ENCODE measurements at places on chromosomes 1 and 21.

DNA sequence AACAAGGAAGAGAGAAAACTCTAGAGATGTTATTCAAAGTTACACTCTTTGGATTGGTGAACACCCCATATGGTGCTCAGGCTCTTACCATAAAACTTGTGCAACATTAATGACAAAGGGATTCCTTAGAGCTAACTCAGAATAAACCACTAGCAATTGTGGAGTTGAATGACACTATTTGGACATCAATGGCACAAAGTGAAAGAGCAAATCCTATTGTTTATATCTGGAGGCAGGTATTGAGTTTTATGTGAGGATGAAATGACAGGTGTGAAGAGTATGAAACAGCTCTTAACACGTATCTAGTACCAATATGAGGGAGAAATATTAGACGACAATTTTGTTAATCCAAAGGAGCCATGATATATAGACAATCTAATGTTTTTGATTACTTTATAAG is 584.9 kb upstream of the PBX1 start:
- H3K36me3 ChIP-seq = no peaks in the 10 kb centered on the region
- H3K4me3 ChIP-seq = no peak overlapping the region
- H3K4me1 ChIP-seq = no peaks in the 10 kb centered on the region
- no peaks in the 10 kb centered on the region for H3K27me3 ChIP-seq

DNA sequence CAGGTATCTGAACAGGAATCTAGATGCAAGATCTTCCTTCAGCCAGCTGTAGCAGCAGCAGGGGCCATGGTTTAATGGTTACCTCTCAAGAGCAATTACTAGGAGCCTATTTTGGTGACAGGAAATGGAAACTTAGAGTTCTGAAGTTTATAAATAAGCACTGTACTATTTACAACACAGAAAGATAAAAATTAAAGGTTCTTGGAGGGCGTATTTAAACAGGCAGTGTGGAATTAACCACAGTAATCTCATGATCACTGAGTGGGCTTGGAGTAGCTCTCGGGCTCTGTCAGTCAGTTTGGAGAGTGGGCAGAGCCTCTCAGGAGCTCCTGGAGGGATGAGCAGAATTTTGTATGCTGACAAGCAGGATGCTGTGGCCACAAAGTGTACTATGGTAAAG is 10.2 kb upstream of the FCRL5 start:
- peak overlapping the region; percentile 85 for H3K4me3 ChIP-seq
- H3K4me1 ChIP-seq = peaks cover 46% of the 10 kb centered on the region
- no peak for DNase-seq
- H3K27me3 ChIP-seq = no peaks in the 10 kb centered on the region

GRCh38 chr1:175209493-175209921 is 16.9 kb upstream of the KIAA0040 start:
- peaks cover 29% of the 10 kb centered on the region for H3K4me1 ChIP-seq
- H3K4me3 ChIP-seq = peak overlapping the region; percentile 83
- peak overlapping the region; percentile 98 for H3K27ac ChIP-seq
- H3K36me3 ChIP-seq = no peaks in the 10 kb centered on the region

DNA sequence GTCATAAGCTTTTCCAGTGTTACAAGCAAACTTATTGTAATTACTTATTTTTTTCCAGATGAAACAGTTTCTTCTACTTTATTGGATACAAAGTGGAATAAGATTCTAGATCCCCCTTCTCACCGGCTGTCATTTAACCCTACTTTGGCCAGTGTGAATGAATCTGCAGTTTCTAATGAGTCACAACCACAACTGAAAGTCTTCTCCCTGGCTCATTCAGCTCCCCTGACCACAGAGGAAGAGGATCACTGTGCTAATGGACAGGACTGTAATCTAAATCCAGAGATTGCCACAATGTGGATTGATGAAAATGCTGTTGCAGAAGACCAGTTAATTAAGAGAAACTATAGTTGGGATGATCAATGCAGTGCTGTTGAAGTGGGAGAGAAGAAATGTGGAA is 95.5 kb downstream of the ZFYVE9 start:
- peaks cover 51% of the 10 kb centered on the region for H3K27me3 ChIP-seq
- H3K4me3 ChIP-seq = no peak overlapping the region
- H3K4me1 ChIP-seq = peaks cover 7% of the 10 kb centered on the region
- no peak overlapping the region for H3K27ac ChIP-seq
- no peak for DNase-seq
- H3K36me3 ChIP-seq = no peaks in the 10 kb centered on the region

GRCh38 chr1:119794876-119795240 is 16.4 kb downstream of the REG4 start:
- no peaks in the 10 kb centered on the region for H3K36me3 ChIP-seq
- H3K4me3 ChIP-seq = no peak overlapping the region
- H3K4me1 ChIP-seq = no peaks in the 10 kb centered on the region
- H3K27me3 ChIP-seq = peaks cover 18% of the 10 kb centered on the region

GRCh38 chr1:211583011-211583992 is 4.3 kb upstream of the SLC30A1 start:
- peaks cover 17% of the 10 kb centered on the region for H3K4me1 ChIP-seq
- no peaks in the 10 kb centered on the region for H3K36me3 ChIP-seq
- no peaks in the 10 kb centered on the region for H3K27me3 ChIP-seq
- H3K4me3 ChIP-seq = no peak overlapping the region
- H3K27ac ChIP-seq = no peak overlapping the region
